ENCODE measurements at places on chromosomes 7 and 10. TPM values are rescaled to one million over a fixed set of nuclear protein-coding genes. Genes with fewer than 3 reads are reported as not detected.

LIPJ gene
- not detected for polyA plus RNA-seq

NAT16 gene
- polyA plus RNA-seq = not detected

GSTO2 gene
- 1.1 TPM for polyA plus RNA-seq

GIMAP8 gene
- not detected for polyA plus RNA-seq

SPDYE18 gene
- polyA plus RNA-seq = 0.16 TPM

VOPP1 gene
- polyA plus RNA-seq = 31.0 TPM

ACSL5 gene
- 0.19 TPM for polyA plus RNA-seq

GPR146 gene
- polyA plus RNA-seq = 1.8 TPM

ZNF467 gene
- 8.3 TPM for polyA plus RNA-seq

TMEM184A gene
- not detected for polyA plus RNA-seq

FAM237B gene
- not detected for polyA plus RNA-seq

ZSCAN21 gene
- polyA plus RNA-seq = 11.8 TPM

PCLO gene
- not detected for polyA plus RNA-seq

CNNM1 gene
- polyA plus RNA-seq = not detected

TRPV6 gene
- polyA plus RNA-seq = 0.22 TPM

PLPP4 gene
- polyA plus RNA-seq = not detected

TSPAN15 gene
- 1.2 TPM for polyA plus RNA-seq

DNAH11 gene
- polyA plus RNA-seq = not detected

CEP55 gene
- 15.2 TPM for polyA plus RNA-seq

ITGA8 gene
- polyA plus RNA-seq = 0.04 TPM

SLC13A4 gene
- polyA plus RNA-seq = 0.66 TPM

SORCS3 gene
- polyA plus RNA-seq = not detected

GIMAP2 gene
- 0.37 TPM for polyA plus RNA-seq

LBX1 gene
- polyA plus RNA-seq = not detected

INSYN2A gene
- not detected for polyA plus RNA-seq

PLXDC2 gene
- not detected for polyA plus RNA-seq

KIAA1217 gene
- not detected for polyA plus RNA-seq

GNG11 gene
- polyA plus RNA-seq = not detected

VWDE gene
- 89.6 TPM for polyA plus RNA-seq
